ENCODE measurements at places on chromosomes 11 and 22.

GRCh38 chr22:17891481-17892167, 117.4 kb upstream of the BID start:
- no peak for DNase-seq

GRCh38 chr11:42315846-42316245, 856.4 kb upstream of the LRRC4C start:
- no peak for DNase-seq

- DNase-seq, result no peak
These were observed 26.7 kb downstream of the GRAP2 start for GRCh38 chr22:39927544-39927943.

DNA sequence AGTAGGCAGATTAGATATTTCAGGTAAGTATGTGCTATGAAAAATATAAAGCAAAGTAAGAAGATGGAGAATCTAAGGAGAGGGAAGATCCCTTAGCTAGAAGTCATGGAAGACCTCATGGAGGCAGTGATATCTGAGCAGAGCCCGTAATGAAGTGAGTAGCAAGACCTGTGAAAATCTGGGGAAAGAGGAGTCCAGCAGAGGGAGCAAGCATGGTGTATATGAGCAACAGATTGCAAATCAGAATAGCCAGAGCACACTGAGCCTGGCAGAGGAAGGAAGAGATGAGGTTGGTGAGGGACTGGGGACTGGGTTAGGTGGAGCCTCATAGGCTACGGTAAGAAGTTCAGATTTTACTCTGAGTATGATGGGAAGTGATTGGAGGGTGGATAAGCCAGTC, 9.4 kb downstream of the LHFPL7 start:
- DNase-seq, result no peak

DNA sequence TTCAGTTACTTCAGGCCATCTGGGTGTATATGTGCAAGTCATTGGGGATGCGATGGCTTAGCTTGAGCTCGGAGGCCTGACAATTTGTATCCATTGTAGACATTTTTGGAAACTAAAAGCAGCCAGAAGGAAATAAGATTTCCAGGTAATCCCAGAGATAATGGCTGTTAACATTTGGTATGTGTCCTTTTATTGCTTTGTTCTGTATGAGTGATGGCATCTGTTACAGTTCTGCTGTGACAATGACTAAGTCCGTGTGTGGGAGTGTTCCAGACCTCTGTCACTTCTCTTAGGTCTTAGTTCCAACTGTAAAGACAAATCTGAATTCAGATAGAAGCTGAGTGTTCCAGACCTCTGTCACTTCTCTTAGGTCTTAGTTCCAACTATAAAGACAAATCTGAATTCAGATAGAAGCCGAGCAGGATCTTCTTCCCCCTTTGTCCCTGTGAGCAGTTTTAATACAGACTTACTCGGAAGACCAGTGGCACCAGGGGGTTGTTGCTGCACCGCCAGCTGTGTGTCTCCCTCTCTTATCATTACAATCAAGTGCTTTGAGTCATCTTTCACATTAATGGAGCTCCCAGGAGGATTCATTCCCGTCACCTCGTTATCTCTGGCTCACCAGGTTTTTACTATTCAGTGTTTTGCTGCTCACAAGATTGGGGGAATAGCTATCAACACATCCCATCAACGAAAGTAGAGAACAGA, 190.9 kb upstream of the SORL1-AS1 start:
- DNase-seq, result no peak

DNA sequence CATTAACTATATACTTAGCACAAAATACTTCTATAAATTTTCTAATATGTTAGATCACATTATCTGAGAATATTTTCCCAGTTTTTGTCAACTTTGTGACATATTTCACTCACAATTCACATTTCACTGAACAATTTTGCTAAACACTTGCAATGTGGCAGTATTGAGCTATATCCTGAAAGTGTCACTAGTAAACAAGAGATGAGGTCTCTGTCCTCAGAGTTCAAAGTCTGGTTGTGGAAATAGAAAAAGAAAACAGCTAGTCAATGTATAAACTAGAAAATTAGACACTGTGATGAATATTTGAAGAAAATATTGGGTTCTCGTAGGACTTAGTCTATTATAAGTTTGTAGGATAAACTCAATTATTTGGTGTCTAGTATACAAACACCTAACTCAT, 87.4 kb upstream of the CHORDC1 start:
- no peak for DNase-seq

DNA sequence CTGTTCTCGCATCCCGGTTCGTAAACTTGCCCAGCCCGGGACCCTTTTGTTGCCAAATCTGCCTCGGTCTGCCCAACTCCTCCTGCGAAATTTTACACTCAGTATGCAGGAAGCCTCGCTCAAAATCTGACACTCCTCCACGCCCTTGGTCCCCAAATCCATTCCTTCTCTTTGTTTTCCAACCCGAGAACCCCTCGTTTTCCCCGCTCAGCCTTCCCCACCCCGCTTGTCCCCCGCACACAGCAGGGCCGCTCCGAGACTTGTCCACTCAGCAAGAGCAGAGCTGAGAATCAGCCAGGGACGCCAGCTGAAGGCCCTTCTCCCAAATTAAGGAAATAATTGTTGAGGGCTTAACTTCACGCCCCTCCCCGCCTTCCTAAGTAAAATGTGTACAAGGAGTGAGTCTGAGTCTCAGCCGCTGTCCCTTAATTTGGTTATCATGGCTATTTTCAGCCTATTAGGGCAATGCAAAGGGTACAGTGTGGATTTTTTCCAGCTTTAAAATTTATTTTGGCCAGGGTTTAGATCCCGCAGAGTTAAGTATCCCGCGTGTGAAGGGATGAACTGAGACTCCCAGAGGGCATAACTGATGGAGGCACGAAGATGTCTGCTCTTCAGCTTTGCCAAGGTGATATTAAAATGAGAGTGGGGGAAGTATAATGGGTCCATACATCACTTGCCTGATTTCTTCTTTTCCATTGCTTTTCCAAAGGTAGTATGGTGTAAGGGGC, 581 bp upstream of the FBXO3 start:
- DNase-seq, result no peak

Data from cardiac septum (tissue), 1 donor.